ENCODE measurements at places on chromosomes 2 and 18.
A peak's percentile ranks its signal among the peaks of the same experiment; 100 is the strongest.

DNA sequence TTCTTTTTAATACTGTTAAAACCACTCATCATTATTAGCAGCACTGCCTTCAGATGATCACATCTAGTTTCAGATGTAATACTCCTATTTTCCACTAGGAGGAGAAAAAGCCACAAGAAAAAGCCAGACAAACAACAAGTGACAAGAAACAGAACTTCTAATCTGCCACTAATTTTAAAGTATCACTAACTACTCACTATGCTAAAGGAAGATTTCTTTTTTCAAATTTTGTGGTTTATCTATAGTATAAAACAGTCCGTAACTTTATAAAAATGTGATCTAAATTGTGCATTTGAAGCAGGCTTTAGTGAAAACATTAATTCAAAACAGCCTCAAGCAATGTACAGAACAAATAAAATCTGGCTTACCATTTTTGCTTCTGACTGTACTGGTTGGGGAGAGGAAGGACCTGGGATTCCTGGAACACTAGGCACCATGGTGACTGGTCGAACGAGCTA lies 56.8 kb downstream of the ATF2 start:
- peak; percentile 71 for DNase-seq

- DNase-seq, result no peak
Measured at GRCh38 chr2:3142210-3142609, 235.4 kb downstream of the EIPR1 start.

DNA sequence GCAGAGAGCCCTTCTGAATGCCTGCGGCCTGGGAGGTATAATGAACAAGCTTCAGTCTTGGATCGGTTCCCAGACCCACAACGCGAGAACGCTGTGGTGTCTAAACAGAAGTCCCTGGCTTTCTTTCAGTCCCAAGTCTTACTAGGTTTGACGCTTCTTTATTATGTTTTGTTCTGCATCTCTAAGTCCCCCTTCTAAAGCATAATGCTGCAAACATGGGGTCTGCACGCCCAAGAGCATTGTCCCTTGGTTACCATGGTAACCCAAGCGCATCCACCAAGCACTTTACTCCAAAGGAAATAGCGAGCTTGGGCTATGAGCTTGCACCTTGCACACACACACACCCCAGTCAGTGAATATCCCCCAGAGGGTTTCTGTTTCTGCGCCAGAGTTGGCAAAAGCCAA lies 193.7 kb downstream of the INO80D start:
- DNase-seq, result peak; percentile 93

GRCh38 chr2:24015562-24016375 lies 5.9 kb downstream of the MFSD2B start:
- peak; percentile 50 for DNase-seq

GRCh38 chr2:102449370-102449974 lies 23.6 kb upstream of the SLC9A4 start:
- peak; percentile 69 for DNase-seq

DNA sequence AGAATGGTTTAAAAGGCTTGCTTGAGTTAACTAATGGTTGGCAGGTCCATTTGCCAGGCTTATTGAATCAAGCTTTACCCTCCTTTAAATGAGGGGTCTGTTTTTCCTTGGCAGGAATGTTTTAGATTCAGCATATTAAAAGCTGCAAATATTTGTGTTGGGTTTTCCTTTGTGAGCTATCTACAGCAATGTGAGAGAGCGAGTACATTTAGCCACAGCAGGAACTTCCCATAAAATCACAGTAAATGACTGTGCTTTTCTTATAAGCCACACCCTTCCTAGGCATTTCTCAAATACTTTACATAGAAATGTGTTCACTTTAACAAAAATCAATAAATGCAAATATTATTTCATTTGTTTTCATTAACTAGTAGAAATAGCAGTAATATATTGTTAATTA lies 23.9 kb downstream of the CALCRL start:
- peak; percentile 44 for DNase-seq

Data from astrocyte of the hippocampus (primary cell).